ENCODE measurements at places on chromosomes 2 and 18.

DNA sequence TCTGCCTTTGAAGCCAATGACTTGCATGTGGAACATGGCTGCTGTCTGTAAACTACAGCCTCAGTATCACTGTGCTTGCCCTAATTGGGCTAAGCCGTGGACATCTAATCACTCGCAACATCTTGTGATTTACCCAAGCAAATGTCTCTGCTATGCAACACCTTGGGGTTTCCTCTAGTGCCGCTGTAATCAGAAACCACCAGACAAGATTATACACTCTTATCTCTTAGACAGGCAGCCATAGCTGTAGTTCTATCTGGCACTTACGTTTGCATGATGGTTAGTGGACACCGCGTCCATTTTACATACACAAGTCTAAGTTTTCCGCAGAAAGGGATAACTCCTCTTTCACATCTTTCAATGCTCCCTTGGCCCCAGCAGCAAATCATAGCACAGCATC, 204.3 kb upstream of the CCDC68 start:
- DNase-seq = no peak

DNA sequence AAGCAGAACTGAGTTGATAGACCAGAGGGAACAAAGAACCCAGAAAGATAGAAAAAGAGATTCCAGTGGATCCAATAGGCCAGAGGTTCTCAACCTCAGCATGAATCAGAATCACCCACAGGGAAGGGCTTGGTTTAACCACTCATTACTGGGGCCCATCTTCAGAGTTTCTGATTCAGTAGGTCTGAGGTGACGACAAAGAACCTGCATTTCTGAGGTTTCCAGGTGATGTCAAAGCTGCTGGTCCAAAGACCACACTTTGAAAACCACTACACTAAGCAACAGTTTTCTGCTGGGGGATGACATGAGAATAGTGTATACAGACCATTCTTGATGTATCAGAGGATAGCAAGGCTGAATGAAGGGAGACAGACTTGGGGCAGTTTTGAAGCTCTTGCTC, 296.9 kb upstream of the STON1 start:
- DNase-seq = no peak

DNA sequence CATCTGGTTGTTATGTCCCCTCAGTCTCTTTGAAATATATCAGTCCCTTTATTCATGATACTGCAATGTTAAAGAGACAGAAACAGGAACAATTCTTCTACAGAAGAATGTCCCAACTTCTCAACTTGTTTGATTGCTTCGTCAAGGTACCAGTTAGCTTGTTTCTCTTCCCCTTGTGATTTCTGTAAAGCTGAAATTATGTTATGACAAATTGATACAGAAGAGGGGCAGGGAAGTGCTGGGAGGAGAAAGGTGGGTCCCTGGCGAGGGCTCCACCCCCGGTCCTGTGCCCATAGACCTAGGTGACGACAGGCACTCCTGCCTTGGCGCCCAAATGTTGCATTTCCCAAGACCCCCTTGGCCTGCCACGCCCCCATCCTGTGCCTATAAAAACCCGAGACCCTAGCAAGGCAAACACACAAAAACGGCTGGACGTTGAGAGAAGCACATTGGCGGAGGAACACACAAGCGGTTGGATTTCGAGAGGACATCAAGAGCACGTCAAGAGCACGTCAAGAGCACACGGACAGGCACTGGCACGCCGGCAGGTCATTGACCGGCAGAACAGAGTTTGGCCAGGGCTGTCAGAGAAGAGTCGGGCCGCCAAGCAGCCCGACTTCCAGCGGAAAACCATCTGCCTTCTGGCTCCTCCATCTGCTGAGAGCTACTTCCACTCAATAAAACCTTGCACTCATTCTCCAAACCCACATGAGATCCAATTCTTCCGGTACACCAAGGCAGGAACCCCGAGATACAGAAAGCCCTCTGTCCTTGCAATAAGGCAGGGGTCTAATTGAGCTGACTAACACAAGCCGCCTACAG, 11.5 kb upstream of the RTN4 start:
- no peak for DNase-seq

DNA sequence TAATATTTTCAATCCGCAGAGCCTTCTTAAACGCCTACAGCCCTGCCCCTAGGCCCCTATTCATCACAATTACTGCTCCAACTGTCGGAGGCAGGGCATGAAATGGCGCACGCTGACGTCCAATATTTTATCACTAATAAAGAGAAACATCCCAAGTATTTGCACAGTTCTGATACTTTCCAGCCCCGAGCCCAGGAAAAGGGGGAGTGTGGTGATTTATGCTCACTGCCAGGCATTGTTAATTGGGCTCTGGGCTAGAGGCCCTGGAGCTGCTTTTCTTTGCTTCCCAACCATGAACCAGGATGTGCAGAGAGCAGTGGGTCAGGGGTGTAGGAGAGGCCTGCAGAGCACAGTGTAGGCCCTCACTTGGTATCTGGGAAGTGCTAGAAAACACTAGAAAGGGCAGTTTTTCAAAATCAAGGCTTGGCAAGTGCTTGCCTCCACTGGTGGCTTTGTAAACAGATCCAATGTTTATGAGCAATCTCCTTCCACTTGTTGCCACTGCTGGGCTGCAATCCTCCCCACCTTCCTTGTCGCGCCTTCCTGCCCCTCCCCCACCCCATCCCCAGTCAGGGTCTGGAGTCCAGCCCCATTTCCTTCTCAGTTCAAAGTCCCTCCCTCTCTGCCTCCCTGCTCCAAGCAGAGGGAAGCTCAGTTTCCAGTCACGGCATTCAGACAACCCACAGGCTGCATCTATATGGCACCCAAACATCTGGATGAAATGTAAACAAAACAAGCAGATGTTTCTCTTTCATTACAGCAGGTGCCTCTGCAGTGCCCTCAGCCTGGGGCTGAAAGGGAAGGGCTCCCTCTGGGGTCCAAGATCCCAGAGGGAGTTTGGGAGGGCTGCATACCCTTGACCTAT, 83.9 kb upstream of the PKDCC start:
- no peak for DNase-seq

DNA sequence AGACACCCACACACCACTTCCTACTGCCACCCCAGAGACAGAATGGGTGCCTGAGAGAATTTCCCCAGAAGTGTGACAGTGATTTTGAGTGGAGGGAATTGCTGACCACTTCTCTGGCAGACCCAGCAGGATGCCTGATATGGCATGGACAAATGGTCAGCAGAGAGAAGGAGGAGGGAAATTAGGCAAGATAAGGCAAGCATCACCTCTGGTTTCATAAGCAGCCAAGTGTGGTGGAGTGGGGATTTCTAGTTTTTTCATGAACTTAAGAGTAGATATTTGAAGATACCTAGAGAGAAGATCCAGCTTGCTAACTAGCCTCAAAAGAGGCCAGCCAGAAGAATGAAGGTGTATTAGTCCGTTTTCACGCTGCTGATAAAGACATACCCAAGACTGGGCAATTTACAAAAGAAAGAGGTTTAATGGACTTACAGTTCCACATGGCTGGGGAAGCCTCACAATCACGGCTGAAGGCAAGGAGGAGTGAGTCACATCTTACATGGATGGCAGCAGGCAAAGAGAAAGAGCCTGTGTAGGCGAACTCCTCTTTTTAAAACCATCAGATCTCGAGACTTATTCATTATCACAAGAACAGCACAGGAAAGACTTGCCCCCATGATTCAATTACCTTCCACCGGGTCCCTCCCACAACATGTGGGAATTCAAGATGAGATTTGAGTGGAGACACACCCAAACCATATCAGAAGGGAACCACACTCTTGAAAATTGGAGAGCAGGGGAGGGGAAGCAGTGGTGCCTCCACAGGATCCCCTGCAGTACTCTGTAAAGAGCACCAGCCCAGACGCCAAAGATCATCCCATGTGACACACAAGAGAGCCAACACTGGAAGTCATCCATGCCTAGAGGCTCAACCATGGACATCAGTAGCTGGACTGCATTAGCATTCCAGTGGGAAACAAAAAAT, 64.2 kb downstream of the RBM43 start:
- no peak for DNase-seq

GRCh38 chr2:5691985-5692529, at the start of gene SOX11:
Gene SOX11, plus strand, starts transcription at chr2:5692384. Its CDS starts 338 bp downstream, at chr2:5692722.
- DNase-seq = no peak

- no peak for DNase-seq
These were observed 57.8 kb upstream of the CYP26B1 start for GRCh38 chr2:72205504-72205881.
